Pons (tissue), 1 donor: ENCODE measurements at places on chromosomes 3 and 15.

- DNase-seq: no peak
Measured at GRCh38 chr3:22587446-22587845, 615.7 kb upstream of the UBE2E2 start.

DNA sequence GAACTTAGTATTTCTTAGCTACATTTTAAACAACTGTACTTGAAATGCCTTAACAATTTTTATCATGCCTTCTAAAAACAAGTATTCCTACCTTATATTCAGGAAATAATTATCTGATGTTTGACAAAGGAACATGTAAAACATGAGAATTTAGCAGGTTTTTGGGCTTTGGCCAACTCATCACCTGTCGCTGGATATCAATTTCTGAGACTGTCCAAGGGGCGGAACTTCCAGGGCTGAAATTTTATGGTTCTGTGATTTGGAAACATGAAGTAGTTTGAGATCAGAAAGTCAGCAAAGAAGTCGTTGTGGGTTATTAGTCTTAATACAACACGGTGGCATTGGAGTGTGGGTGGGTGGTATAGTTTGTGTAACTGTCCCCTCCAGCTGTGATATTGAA is 282.2 kb upstream of the LRRN1 start:
- DNase-seq: no peak

- DNase-seq: no peak
Measured at GRCh38 chr3:16181361-16181760, 6.9 kb downstream of the GALNT15 start.

DNA sequence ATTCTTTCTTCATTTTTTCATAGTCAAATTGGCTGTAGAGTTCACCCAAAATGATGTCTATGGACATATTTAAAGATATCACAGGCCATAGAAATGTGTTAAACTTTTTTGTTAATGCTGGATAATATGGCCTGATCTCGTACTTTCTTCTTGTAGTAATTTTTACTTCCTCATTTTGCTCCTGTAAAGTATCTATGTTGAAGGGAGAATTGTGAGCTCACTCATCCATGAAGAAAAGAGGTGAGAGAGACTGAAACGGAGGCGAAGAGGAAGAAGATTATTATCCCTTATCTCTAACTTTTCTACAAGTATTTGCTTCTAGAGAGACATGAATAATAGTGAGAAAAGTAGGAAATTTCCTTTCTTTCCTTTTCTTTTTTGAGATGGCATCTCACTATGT is 613.8 kb upstream of the TBL1XR1 start:
- no peak for DNase-seq

DNA sequence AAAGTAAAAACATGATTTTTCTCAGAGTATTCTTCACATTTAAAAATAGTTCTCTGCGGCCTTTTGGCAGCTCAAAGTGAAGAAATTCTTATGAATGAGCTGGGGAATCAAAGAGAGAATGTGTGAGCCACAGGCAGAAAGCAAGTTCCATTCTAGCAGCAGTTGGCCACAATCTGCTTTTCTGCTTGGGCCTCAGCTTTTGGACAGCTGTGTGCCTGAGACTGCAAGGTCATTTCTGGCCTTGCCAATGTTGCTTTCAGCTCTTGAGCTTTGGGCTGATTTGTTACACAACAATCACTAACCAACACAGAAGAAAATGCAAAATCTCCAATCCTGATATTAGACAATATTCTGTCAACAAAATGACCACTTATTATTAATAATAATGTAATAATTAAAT is 14.4 kb upstream of the TM4SF4 start:
- peak; percentile 39 for DNase-seq

- DNase-seq: no peak
Measured at GRCh38 chr3:120492103-120492502, 41.3 kb upstream of the FSTL1 start.

- DNase-seq: no peak
Measured at GRCh38 chr3:123246866-123247265, 45.1 kb downstream of the SEC22A start.

- DNase-seq: no peak
Measured at GRCh38 chr15:57599296-57599810, 7.6 kb downstream of the MYZAP start.

- DNase-seq: no peak
Measured at GRCh38 chr15:63915873-63916771, 82.4 kb upstream of the HERC1 start.

GRCh38 chr15:65917407-65917756 is 48.1 kb downstream of the RAB11A start:
- no peak for DNase-seq

- DNase-seq: no peak
Measured at GRCh38 chr3:128674161-128674784, 23.7 kb upstream of the RPN1 start.

GRCh38 chr15:52078876-52079700 is 33.5 kb downstream of the BCL2L10 start:
- DNase-seq: peak; percentile 84

- no peak for DNase-seq
Measured at GRCh38 chr3:20608054-20608738, 422.2 kb upstream of the SGO1 start.

GRCh38 chr15:66714543-66714981 is 12.5 kb downstream of the SMAD6 start:
- DNase-seq: no peak

GRCh38 chr15:62047282-62047827 is 12.9 kb downstream of the VPS13C start:
- DNase-seq: no peak

GRCh38 chr3:176561826-176562225 is 635.5 kb downstream of the TBL1XR1 start:
- DNase-seq: no peak

- DNase-seq: peak; percentile 77
Measured at GRCh38 chr3:159929171-159930141, 59.2 kb upstream of the IL12A start.

DNA sequence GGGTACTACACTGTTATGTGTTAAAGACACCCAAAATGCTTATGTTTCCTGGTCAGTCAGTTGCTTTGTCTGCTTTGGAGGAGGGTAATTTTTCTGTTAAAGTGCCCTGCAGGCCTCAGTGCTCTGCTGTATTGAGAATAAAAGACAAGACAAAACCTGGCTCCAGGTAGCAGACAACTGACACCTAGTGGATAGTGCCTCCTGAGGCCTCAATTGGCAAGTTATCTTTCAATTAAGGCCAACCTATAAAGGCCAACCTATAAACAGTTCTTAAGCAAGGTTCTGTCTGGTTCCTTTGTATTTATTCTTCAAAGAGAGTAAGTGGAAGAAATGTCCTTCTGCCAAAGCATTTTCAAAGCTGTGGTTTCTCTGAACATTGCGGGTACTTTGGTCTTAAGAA is 773.8 kb downstream of the MECOM start:
- no peak for DNase-seq

- DNase-seq: no peak
Measured at GRCh38 chr3:186225603-186226002, 116.7 kb upstream of the ETV5 start.

DNA sequence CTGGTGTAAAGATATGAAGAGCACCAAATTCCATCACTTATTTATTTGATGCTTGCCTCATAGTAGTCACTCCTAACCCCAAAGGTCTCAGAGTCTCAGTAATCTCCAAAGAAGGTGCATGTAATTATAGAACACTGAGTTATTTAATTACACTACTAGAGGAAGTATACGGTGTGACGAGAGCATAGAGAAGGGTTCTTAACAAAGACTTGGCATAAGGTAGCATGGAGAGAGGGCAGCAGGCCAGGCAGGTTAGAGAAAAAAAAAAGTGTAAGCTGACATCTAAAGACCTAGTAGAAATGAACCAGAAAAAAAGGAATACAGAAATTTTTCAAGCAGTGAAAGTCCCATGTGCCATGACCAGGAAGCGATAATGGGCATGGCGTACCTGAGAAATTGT is 213.3 kb upstream of the TGFBR2 start:
- no peak for DNase-seq

GRCh38 chr3:149296972-149297371 is 36.5 kb downstream of the TM4SF18 start:
- no peak for DNase-seq

DNA sequence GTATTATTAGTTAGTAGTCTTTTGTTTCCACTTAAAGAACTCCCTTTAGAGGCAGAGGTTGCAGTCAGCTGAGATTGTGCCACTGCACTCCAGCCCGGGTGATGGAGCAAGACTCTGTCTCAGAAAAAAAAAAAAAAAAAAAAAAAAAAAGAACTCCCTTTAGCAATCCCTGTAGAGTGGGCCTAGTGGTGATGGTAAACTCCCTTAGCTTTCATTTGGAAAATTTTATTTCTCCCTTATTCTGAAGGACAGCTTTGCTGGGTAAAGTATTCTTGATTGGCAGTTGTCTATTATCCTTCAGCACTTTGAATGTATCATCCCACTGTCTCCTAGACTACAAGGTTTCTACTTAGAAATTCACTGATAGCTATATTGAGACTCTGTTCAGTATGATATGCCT is 46.0 kb downstream of the RPL39L start:
- no peak for DNase-seq

- DNase-seq: no peak
Measured at GRCh38 chr15:48634893-48635292, 10.6 kb downstream of the FBN1 start.

DNA sequence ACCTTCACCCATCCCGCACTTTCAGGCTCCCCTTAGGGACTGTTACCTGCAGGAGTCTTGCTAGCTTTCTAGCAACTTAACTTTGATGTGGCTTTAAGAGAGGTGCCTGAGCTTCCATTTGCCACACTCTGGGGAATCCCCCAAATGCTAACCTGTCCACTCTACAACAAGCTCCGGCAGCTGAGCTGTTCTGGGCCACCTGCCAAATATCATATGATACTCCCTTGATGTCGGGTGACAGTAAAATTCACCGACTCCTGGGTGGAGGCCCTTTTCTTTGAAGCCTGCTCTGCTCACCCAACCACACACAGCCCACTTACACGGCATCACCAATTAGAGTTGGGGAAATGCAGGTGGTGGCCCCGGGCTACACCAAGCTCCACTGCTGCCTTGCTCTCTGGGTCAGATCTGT is 38.0 kb upstream of the XCR1 start:
- DNase-seq: no peak

GRCh38 chr15:36671017-36671416 is 91.6 kb downstream of the CDIN1 start:
- DNase-seq: peak; percentile 52

DNA sequence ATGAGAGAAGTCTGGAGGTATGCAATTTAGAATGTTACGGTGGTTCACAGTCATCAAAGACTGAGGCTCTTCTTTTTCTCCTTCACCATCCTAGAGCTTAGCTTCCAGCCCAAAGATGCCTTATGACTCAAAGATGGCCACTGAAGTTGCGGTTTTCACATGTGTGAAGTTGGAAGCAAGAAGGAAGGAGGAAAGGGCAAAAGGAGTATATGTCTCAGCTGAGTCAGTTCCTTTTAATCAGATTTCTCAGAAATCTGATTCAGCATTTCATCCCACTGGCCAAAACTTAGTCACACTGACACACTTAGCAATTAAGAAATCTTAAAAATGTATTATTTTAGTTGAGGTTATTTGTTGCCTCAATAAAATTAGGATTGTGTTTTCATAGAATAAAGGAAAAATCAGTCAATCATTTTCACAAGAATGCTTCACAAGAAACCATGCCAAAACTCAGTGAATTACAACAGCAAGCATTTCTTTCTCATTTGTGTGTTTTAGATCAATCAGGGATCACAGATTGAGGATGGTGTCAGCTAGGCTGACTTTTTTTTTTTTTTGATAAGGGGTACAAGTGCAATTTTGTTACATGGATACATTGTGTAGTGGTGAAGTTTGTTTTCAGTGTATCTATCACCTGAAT is 211.1 kb upstream of the GADL1 start:
- no peak for DNase-seq

DNA sequence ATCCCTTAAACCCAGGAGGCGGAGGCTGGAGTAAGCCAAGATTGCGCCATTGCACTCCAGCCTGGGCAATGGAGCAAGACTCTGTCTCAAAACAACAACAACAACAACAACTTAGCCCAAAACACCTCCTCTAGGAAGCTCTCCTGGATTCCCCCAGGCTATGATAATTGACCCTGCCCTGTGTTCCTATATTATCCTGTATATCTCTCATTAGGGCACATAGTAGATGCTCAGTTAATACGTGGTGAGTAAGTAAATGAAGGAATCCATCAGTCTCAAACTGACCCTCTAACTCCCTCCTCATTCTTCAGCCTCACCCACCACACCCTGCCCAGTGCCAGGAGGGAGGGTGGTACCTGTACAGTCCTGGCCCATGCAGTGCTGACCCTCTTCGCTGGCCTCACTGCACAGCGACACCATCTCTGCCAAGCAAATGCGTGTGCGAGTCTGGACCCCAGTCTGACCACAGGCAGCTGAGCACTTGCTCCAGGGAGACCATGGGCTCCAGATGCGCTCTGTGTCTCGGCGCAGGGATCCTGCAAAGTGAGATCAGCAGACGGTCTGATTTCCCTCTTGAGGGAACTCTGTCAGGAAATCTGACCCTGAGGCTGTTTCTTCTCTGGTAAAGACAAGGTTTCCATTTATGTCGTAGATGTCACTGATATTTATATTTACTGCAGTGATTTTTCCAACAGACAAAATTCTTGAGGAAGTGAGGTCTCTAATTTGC is 6.2 kb downstream of the CILP start:
- no peak for DNase-seq

DNA sequence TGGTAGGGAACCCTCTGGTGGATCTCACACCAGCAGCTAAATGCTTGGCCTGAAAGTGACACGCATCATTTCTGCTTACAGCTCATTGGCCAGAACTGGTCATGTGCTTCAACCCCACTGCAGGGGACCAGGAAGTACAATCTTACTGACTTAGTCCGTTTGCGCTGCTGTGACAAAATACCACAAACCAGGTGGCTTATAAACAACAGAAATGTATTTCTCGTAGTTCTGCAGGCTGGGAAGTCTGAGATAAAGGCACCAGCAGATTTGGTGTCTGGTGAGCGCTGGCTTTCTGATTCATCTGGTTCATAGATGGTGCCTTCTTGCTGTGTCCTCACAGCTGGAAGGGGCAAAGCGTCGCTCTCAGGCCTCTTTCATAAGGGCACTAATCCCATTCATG is 77.4 kb upstream of the SELENOK start:
- DNase-seq: no peak

DNA sequence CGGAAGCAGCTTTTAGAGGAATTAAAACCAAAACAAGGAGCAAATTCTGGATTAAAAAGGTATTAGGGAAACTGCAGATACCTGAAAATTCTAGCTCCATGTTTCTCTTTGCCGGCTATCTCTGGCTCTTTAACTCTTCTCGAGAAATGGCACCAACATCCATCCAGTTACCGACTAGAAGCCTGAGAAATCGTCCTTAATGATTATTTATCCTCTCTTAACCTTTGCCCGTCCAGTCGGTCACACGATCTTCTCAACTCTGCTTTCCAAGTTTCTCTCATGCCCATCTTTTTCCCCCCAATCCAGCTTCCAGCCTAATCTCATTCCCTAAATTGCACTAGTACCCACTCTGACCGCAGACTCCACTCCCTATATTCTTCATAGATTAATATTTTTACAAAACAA is 596 bp upstream of the SGO1 start:
- no peak for DNase-seq

GRCh38 chr3:150335631-150336030 is 72.5 kb upstream of the TSC22D2 start:
- no peak for DNase-seq
